Activated CD4-positive, alpha-beta T cell treated with anti-CD3 and anti-CD28 coated beads for 36 hours (primary cell): ENCODE measurements at places on chromosomes 4 and X. TPM values are rescaled to one million over a fixed set of nuclear protein-coding genes. Genes with fewer than 3 reads are reported as not detected.

DNA sequence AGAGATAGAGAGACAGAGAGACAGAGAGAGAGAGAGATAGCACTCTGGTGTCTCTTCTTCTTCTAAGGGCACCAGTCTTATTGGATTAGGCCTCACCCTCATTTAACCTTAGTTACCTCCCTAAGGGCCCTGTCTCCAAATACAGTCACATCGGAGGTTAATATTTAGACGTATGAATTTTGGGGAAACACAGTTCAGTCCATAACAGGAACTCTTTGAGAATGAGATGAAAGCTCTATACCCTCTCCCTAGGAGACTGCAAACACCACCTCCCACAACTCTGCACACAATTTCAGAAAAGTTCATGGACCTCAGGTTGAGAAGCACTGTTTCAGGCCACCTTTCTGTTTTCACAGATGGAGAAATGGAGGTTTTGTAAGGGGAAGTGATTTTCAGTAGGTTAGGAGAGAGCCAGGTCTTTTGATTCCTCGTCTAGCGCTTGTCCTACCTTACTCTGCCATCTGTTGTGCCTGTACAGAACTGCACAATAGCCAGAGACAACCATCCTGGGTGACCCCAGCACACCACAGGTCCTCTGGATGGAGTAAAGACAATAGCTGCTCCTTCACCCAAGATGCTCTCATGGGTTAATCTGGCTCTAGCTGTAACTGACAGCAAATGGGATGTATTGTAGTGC lies 16.9 kb upstream of the LOC101059915 start:
- DNase-seq = peak; percentile 45

GRCh38 chr4:24470666-24471485 lies 113.5 kb downstream of the DHX15 start:
- peak; percentile 52 for DNase-seq

DNA sequence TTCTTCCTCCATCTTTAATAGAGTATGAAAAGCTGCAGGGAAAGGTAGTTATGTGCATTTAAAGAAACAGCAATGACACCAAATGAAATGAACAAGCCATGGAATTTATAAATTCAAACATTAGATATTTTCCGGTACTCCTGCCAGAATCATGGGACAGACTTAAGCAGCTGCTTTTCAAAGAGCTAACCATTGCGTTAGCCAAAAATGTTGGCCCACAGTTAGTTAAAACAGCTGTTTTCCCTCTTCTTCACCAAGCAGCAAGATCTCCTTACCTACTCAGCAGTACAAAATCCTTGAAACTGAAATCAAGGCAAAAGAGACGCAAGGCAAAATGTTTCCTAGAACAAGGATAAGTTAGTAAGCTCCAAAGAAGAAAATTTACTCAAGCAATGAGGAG lies 64.0 kb downstream of the MANBA start:
- DNase-seq = no peak

GRCh38 chr4:103318327-103318726 lies 120.2 kb upstream of the CENPE start:
- DNase-seq = no peak

GRCh38 chr4:31784558-31784957 lies 1064.4 kb downstream of the PCDH7 start:
- no peak for DNase-seq

DNA sequence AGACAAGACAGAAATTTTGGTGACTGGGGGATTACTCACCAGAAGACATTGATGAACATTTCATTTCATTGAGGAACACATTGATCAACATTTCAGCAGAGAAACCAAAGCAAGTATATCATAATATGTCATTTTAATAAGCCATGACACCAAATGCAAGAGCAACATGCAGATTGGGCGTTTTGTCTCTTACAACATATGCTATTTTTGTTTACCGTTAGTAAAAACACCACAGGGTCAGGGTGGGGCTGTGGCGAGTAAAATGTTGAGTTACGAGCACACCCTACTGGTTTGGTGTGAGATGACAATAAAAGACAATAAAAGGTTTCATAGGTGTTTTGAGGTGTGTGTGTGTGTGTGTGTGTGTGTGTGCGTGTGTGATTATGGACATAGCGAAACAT lies 294.5 kb downstream of the PDGFC start:
- DNase-seq = no peak

DNA sequence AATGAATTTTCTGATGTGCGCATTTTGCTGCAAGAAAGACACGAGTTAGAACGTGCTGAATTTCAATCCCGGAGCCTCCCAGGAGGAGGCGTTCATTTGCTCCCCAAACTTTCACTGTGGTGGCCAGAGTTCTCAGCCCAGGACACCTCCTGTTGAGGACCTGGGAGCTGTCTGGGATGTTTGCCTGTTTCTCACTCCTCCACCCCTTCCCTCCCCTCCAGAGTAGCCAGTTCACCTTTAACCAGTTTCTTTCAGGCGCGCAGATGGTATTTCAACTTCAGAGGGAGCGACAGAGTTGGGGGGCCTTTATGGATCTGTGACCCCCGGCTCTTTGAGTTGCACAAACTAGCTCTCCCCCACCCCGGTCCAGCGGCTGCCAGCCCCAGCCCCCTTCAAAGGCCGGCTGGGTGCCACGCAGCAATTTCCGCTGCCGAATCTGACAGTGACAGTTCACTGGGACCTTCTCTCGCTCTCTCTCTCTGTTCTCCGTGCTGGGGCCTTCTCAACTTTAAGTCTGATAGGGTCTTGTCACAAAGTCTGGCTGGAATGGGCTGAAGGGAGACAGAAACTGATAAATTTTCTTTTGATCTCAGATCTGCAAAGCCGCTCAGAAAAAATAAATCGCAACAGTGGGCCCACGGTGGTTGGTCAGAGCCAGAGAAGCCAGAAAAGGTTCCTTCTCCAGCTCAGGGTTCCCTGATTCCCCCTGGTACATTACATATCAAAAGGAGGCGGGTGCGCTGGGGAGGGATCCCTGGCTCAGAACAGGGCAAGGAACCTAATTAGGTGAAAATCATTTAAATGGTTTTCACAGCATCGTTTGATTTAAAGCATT lies 100.0 kb upstream of the STX18 start:
- no peak for DNase-seq

DNA sequence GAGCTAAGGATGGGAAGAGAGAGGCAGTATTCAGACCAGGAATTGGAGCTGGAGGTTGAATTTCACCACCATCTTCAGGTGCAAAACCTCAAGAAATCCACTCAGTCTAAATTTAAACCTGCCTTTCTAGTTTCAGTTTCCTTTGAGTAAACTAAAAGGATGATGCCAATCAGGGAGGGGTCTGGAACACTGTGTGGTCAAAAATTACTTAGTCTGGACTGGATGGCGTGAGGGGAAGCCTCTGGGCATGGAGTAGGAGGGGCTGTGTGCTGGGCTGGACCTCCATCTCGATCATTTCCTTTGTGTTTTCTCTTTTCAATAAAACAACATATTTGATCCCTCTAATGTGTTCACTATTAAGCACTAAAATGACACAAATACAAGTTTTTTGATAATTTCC lies 120.1 kb downstream of the GC start:
- no peak for DNase-seq

DNA sequence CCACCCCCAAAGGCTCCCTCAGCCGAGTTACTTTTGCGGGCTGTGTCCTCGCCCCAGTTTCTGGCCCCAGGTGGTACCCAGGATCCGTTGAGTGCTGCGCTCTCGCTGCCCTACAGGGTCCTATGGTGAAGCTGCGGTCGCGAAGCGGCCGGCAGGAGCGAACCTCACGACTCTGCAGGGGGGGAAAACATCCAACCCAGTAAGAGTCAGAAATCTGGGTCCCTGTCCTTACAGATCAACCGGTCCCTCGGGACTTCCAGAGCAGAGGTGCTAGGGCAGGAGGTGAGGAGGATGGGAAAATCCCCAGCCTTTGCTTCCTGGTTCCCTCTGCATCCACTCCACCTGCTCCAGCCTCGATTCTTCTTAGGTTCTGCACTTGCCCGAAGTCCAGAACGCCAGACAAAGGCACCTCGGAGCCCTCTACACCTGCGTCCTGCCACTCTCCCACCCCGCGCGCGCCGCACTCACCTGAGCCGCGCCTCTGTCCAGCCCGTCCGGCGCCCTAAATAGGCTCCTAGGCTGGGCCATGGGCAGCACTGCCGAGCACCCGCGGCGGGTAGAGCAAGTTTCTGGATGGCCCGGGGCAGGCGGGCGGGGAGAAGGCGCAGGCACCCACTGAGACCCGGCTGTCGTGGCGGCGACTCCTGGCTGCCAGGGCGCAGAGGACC lies at the start of gene HS3ST1:
HS3ST1 (minus strand) TSS at position 664 of the 668 bp plus-strand sequence. CDS start 28,889 bp downstream, outside the sequence.
- DNase-seq = no peak

GRCh38 chrX:132226169-132226568 lies 6.9 kb upstream of the RAP2C start:
- DNase-seq = no peak

DNA sequence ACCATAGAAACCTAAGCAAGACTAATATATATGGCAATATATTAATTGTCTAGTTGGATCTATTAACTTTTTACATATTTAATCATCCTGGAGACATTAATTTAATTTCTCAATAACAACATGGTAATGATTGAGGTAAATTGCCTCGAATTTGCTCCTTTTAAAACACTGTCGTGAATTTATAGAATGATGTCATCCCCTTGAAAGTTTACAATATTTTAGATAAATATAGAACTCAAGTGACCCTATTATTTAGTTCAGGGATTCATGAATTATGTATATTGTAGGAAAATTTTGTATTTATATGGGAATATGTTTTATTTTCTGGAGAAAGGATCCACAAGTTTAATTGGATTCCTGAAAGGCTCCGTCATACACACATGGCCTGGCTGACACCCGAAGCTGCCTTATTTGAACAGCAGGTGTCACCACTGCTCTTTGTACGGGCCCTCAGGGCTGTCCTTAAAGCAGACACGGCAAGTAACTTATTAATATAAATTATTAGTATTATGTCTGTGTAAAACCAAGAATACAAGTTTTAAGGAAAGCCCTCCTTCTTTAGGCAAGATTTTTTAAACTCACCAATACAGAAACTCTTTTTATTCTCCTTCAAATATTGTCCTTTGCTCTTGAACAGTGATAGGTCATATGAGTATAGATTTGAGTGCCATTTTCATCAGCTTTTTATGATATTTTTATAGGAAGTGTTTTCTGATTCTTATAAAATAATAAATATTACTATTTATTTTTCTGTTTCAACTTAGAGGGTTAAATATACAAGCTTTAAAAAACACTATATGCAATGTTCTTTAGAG lies 1.9 kb upstream of the PLRG1 start:
- peak; percentile 81 for DNase-seq

DNA sequence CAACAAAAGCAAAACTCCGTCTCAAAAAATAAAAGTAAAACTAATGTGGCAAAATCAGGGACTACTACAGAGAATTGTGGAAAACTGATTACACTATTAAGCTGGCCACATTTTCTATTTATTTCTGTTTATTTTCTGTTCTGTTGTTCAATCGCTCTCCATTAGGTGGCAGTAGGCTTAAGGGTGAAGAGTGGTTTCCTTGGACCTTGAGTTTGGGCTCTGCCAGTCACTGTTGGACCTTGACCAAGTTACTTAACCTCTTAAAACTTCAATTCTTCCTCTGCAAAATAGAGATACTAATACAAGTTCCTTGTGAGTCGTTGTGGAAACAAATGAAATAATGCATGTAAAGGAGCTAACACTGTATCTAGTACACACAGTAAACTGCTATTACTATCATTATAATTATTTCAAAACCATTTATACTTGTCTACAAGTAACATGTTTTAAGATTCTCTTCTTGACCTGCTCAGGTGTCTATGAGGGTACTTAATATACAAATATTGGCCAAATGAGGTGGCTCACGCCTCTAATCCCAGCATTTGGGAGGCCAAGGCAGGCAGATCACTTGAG lies 15.2 kb downstream of the HSD17B11 start:
- DNase-seq = no peak

- DNase-seq = peak; percentile 78
Observed at GRCh38 chr4:113901994-113902787, 77.3 kb downstream of the ARSJ start.

- DNase-seq = no peak
Observed at GRCh38 chrX:12890467-12890866, 16.0 kb upstream of the TLR8 start.

DNA sequence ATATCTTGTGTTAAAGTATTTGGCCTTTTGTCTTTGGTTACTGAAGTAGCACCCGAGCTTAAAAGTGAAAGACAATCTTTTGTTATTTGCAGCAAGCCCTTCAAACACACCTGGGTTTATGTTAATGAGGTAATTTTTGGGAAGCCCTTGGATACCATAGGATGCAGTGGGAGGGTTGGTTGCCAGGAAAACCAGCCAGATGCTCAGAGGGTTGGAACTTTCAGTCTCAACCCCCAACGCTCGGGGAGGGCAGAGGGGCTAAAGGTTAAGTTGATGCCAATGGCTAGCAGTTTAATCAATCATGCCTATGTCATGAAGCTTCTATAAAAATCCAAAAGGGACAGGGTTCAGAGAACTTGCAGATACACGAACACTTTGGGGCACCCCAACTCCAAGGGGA lies 17.2 kb upstream of the GPR173 start:
- no peak for DNase-seq

- no peak for DNase-seq
Observed at GRCh38 chrX:100864657-100865391, 9.3 kb downstream of the NOX1 start.

- DNase-seq = no peak
Observed at GRCh38 chr4:79923281-79923680, 149.7 kb downstream of the ANTXR2 start.

DNA sequence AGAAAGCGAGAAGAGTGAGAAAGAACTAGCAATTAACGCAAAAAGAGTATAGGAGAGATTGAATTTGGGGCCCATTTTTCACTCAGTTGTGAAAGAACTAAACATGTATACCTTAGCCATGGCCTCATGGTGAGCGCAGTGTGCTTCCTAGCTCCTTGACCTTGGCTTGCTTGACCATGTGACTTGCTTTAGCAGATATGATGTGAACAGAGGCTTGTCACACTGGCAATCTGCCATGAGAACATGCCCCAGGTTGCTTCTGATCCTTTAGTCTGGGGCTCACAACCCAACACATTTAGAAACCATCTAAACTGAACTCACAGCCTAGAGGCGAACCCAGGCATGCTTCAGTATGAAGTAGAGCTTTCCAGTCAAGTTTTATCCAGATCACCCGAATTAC lies 260.1 kb upstream of the FTHL17 start:
- no peak for DNase-seq

HSFX3 gene
- total RNA-seq = not detected

TDO2 gene
- total RNA-seq = not detected

NDST4 gene
- total RNA-seq = not detected

MAGEB10 gene
- not detected for total RNA-seq

SLC10A4 gene
- total RNA-seq = not detected

HPGDS gene
- total RNA-seq = not detected

ATP7A gene
- 9.5 TPM for total RNA-seq

MAGEA11 gene
- not detected for total RNA-seq
